ENCODE measurements at places on chromosomes 4 and X.

DNA sequence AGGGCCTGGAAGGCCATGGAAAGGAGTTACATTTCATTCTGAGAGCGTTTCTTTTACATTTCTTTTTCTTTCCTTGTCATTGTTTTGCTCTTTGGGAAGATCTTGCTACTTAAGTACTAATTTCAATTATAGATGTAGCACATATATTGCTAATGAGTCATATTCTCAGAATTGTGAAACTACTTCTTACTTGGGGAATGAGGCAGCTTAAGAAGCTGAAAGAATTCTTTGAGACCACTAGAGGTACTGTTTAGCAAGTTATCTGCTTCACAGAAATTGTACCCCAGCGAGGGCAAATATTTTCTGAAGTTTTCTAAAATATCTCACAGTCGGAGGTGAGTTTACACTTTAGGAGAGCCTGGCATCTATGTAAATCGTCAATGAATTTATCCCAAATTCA lies 100.6 kb downstream of the AFF2 start:
- no peak for DNase-seq

GRCh38 chr4:118350961-118351360 lies 1.8 kb downstream of the PRSS12 start:
- no peak for DNase-seq

DNA sequence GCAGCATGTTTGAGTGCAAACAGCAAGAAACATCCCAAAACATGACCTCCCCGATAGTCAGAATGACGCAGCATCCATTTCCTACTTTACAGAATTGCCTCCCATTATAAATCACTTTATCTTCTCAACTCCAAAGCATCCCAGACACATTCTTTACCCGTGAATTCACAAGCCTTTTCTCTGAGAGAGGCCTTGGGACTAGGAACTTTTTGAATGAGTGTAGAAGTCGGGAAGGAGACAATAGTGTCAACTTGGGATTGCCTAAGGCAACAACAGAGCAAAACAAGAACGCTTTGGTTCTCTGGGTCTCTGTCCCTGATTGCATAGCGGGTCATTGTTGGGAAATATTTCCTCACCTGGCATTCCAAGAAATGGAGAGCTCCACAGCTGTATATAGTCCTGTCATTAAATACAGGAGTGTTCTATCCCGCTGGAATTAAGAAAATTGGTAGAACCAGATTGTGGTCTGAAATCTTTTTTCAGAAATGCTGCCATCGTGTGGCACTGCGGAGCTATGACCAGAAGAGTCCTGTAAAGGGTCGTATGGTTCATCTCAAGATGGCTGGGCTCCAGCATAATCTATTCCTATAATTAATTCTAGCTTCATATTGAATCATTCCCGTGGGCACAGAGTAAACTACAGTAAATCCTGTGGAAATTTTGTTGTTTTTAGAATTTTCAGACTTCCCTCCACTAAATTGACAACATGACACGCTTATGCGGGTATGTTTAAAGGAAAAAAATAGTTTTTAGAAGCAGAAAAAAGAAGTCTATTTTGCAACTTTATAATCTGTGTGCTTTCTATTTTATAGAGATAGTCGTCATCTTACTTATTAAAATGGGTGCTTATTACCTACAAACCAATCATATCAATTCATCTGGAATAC lies 2.0 kb upstream of the SPP1 start:
- peak; percentile 40 for DNase-seq

DNA sequence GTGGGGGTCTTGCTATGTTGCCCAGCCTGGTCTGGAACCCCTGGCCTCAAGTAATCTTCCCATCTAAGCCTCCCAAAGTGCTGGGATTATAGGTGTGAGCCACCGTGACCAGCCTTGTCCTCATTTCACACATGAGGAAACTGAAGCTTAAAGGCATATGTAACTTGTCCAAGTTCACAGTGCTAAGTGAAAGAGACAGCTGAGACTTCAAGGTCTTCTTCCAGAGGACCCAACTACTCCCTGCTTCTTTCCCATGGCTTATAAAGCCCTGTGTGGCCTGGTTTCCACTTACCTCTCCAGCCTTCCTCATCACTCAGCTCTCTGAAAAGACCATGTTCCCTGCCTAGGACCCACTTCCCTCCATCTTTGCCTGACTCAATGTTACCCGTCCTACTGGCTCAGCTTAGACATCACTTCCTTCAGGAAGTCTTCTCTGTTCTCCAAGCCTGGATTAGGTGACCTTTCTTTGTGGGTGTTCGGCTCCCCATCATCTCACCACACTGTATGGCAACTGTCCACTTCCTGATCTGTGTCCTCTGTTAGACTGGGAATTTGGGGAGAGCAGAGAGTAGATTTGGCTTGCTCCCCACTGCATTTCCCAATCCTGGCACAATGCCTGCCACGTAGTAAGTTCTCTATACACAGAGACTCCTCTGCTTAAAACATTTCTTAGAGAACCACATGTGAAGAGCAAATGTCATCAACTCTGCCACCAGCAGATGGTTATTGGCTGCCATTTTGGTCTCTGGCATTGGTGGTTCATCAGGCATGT lies 30.4 kb upstream of the LAMP2 start:
- no peak for DNase-seq
